ENCODE measurements at places on chromosomes 11 and 22.

GRCh38 chr11:2551131-2551530 is 106.3 kb downstream of the KCNQ1 start:
- DNase-seq = no peak

GRCh38 chr22:50526834-50527801 is 1.7 kb upstream of the SCO2 start:
- no peak for DNase-seq

- DNase-seq = peak; percentile 5
These were observed 239.9 kb upstream of the ZC3H12C start for GRCh38 chr11:109853156-109853776.

DNA sequence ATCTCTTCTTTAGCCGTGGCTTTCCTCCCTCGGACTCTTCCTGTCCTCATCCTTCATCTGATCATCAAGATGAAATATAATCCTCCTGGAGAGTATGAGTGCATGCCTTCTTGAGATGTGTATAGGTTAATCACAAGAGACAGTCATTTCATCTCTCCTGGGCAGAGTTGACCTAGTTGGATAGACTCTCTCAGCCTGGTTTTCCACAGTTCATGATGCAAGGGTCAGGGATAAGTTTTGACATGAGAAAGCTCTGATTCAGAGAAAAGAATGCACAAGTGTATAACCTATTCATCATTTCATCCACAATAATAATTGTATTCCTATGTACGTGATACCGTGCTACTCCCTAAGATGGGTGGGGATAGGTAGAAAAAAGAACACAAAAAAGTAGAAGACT is 33.2 kb upstream of the CCDC90B start:
- DNase-seq = no peak

- no peak for DNase-seq
These were observed 47.2 kb upstream of the AKIP1 start for GRCh38 chr11:8863838-8864237.

DNA sequence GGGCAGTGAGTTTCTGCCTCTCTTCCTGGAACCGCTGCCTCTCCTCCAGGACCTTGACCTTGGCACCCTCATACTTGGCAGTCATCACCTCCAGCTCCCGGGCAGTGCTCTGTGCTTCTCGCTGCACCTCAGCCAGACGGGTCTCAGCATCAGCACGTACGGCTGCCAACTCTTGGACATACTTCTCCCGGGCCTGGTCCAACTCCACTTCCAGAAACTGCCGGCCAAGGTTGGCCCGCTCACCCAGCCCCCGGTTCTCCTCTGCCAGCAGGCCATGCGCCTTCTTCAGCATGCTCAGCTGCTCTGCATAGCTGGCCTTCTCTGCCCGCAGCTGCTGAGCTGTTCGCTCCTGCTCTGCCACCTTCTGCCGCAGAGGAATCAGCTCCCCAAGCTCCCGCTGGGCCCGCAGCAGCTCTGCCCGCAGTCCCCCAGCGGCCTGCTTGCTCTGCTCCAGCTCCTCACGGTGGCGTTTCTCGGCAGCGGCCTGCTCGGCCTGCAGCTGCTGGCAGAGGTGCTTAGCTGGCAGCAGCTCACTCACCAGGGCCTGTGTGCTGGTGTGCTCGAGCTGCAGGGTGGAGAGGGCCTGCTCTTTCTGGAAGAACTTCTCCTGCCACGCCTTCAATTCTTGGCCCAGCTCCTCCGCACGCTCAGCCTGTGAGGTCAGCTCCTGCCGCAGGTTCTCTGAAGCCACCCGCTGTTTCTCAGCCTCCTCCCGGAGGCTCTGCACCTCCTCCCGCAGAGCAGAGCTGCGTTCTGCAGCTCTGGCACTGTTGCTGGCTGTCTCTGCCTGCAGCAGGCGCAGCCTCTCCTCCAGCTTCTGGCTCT is 14.4 kb downstream of the IL18BP start:
- DNase-seq = no peak

DNA sequence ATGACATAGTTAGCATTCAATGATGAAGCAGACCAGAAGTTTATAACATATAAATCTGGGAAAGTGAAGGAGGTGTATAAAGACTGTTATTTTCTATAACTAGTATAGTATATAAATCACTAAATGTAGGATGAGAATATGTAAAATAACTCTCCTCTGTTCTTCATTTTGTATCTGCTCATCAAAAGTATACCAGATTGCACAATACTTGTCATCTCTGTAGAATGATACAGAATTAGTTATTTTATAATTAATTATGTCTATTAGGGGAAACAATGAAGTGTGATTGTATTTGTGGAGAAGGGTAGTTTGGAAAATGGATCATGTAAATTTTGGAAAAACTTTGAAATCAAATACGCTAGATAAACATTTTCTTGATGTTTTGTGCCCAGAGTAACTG is 18.4 kb downstream of the OR51L1 start:
- no peak for DNase-seq

DNA sequence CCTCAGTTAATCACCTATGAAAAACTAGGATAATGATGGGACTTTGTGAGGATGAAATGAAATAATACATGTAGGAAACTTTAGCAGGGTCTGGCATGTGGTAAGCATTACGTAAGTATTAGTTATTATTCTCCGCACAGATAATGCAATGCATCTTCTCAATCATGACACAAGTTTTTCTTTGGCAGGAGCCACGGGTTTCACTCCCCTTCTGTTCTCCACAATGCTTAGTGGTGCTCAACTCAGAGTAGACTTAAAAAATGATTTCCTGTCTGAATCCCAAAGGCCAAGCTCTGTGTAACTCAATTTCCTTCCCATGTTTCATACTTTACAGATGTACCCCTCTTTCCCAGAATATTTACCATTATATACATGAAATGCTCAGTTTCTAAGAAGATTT is 82.9 kb downstream of the CCDC34 start:
- no peak for DNase-seq

GRCh38 chr22:36454916-36455570 is 26.4 kb downstream of the TXN2 start:
- DNase-seq = peak; percentile 97

GRCh38 chr11:70703141-70704064 is 305.1 kb downstream of the CTTN start:
- no peak for DNase-seq

DNA sequence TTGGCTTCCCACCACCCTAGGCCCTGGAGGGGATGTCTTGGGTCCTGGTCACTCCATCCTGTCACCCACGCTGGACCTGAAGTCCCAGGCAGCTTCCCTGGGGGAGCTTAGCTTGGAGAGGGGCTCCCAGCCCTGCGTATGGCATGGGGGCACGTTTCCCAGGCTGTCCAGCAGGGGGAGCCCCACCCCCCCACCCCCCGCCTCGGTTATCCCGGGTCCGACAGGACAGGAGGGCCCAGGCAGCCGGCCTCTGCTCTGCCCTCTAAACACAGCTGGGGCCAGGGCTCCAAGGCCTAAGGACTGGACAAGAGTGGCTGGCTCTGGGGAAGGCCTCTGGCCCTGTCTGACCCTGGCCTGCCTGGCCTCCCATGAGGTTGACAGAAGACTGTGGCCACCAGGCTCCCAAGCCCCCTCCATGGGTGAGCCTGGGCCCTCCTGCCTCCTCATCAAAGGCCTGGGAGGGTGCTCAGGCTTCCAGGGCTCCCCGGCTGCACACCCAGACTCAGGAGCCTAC is 104.8 kb downstream of the NECTIN1 start:
- no peak for DNase-seq

GRCh38 chr22:32985899-32986765 is 72.0 kb downstream of the SYN3 start:
- DNase-seq = no peak

DNA sequence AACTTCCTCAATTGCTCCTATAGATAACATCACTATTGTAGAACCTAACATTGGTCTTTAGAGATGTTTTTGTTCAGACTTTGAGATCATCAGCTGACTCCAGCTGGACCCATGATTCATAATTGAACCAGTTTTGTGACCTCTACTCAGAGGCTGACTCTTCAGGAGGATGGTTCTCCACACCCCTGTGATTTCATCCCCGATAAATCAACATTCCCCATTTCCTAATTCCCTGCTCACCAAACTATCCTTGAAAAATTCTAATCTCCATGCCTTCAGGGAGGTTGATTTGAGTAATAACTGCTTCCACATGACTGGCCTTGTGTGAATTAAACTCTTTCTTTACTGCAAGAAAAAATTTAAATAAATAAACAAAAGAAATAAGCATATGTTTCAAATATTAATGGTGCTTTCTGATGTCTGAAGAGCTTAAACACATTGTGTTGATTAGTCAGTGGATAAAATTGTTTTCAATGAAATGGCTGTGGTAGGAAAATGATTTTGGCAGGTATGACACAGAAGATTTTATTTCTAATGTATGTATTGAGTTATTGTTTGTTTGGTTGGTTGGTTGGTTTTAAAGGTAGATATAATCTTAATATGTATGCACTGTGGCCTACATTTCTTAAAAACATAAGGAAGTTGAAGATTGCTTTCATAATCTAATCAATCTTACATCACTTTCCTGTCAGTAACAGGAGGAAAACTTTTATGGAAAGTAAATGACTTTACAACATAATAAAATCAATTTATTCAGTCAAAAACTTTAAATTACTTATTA is 427.9 kb upstream of the CCDC179 start:
- DNase-seq = no peak
